Stimulated activated CD4-positive, alpha-beta T cell treated with anti-CD3 and anti-CD28 coated beads, Interleukin-1b, Interleukin-23, amount 100 ng/mL, for 4 hours (primary cell): ENCODE measurements at places on chromosomes 12 and 14.

- DNase-seq: no peak
Observed at GRCh38 chr12:48823281-48823680, 5.0 kb downstream of the CACNB3 start.

GRCh38 chr14:90805662-90806540, 10.3 kb downstream of the TTC7B start:
- no peak for DNase-seq

DNA sequence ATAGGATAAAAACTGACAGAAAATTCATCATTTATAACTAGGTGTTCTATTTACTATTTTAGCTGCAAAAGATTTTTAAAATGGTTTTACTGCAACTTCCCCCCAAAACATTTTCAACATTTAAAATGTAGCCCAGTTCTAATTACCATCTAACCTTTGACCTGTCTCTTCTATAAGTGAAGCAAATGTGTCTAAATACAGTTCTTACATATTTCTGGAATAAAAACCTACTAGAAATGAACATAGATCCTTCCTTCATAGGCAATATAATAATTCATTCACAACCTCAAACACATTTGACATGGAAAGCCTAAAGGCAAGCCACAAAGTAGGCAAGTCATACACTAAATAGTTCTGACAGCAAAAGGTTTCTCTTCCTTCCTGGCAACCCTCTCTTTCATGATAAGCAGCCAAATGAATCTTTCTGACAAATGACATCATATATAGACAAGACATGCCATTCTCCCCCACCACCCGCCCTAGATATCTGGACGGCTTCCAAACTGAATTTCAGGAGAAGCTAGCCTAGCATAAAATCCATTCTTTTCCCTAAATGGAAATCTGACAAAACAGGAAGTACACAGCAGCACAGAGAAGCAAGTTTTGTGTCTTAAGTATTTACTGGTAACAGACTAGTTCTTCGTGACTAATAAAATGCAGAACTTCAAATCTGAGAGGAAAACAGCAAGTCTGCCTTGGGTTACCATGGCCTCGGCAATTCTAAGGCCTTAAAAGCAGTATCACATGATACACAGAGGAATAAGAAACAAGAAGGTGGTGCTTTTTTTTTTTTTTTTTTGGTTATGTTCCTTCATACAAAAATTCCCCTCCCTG, 17.2 kb upstream of the ARID4A start:
- no peak for DNase-seq

DNA sequence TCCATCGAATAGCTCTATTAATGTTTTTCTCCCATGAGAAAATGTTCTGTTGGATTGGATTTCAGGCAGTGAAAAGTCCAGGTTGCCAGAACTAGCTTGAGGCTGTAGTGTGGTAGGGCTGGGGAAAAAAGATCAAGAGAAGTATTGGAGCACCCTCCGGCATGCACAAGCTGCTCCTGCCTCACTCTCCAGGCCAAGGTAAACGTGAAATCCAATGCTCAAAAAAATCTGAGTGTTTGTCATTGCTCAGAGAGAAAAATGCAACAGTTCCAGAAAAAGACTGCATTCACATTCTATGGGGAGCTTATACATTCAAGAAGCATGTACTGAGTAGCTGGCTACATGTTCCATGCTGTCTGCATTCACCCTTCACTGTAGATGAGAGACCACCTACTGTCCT, 680.9 kb upstream of the TBX3 start:
- DNase-seq: no peak

DNA sequence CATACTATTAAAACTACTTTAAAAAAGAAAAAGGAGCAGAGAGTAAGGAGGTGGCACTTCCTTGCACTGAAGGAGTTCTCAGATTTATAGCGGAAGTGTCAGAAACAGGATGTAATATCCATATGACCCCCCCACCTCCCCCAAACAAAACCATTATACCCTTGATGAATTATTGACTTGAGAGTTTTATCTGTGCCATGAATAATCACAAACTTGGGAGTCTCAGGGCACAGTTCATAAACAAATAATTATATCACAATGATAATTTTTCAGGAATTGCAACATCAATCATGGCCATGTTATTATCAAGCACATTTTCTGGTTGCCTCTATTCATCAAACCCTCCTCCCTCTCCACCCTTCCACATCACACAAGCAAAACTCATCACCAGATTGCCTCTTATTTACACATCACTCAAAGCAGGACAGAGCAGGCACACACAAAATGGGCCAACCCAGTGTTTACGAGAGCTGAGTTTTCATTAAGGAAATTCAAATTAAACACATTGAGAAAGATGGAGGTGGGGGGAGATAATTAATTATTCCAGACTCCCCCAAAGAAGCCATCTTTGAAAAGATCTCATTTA, 141.4 kb downstream of the EGLN3 start:
- no peak for DNase-seq
